ENCODE measurements at places on chromosomes 16 and 17. TPM values are rescaled to one million over a fixed set of nuclear protein-coding genes. Genes with fewer than 3 reads are reported as not detected.
A peak's percentile ranks its signal among the peaks of the same experiment; 100 is the strongest.

HID1 gene
- 0.37 TPM for total RNA-seq

ZPBP2 gene
- not detected for total RNA-seq

DNA sequence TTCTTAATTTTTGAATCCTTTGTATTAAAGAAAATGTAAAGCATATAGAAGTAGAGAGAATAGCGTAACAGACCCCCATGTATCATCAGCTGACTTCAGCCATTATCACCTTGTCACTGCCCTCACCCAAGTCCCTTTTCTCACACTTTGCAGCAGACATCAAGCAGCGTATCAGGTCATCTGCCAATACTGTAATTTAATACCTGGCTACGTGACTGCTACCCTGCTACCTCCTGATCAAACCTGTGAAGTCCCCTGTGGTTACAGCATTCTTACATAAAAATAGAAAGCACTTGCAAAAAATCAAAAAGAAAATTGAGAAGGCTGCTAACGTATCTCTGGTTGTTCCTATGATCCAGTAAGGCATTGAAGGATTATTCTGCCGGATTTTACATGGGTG is 96.4 kb downstream of the PLCG2 start:
- no peaks in the 10 kb centered on the region for H3K27me3 ChIP-seq
- no peak overlapping the region for H3K4me3 ChIP-seq
- DNase-seq, result no peak
- H3K27ac ChIP-seq, result no peak overlapping the region

GRCh38 chr17:4136373-4136772 is 6.5 kb downstream of the ZZEF1 start:
- no peak overlapping the region for H3K4me3 ChIP-seq
- peaks cover 14% of the 10 kb centered on the region for H3K36me3 ChIP-seq
- no peak for DNase-seq
- no peaks in the 10 kb centered on the region for H3K27me3 ChIP-seq
- H3K4me1 ChIP-seq, result peaks cover 26% of the 10 kb centered on the region

DNA sequence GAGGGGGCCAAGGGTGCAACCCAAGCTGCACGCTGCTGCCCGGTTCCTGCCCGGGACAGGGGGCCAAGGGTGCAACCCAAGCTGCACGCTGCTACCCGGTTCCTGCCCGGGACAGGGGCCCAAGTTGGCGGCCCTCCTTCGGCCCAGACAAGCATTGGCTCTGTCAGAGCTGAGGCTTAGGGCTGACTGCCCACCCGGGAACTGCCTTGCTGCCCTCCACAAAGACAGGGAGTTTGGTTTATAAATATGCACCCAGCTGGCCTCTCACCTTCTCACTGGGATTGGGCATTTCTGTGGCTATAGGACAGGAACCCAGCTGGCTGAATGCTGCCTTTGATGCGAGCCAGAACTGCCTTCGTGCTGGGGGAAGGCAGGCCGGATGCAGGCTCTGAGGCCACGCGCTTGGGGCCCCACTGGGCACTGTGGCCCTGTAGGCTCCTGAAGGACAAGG is 105.7 kb downstream of the IRX5 start:
- no peak overlapping the region for H3K27ac ChIP-seq
- H3K36me3 ChIP-seq, result no peaks in the 10 kb centered on the region
- H3K27me3 ChIP-seq, result no peaks in the 10 kb centered on the region
- H3K4me1 ChIP-seq, result no peaks in the 10 kb centered on the region

GRCh38 chr16:88460496-88461330 is 7.6 kb downstream of the ZFPM1 start:
- H3K36me3 ChIP-seq, result no peaks in the 10 kb centered on the region
- peaks cover 23% of the 10 kb centered on the region for H3K4me1 ChIP-seq
- DNase-seq, result no peak
- no peak overlapping the region for H3K4me3 ChIP-seq
- H3K27me3 ChIP-seq, result no peaks in the 10 kb centered on the region

DNA sequence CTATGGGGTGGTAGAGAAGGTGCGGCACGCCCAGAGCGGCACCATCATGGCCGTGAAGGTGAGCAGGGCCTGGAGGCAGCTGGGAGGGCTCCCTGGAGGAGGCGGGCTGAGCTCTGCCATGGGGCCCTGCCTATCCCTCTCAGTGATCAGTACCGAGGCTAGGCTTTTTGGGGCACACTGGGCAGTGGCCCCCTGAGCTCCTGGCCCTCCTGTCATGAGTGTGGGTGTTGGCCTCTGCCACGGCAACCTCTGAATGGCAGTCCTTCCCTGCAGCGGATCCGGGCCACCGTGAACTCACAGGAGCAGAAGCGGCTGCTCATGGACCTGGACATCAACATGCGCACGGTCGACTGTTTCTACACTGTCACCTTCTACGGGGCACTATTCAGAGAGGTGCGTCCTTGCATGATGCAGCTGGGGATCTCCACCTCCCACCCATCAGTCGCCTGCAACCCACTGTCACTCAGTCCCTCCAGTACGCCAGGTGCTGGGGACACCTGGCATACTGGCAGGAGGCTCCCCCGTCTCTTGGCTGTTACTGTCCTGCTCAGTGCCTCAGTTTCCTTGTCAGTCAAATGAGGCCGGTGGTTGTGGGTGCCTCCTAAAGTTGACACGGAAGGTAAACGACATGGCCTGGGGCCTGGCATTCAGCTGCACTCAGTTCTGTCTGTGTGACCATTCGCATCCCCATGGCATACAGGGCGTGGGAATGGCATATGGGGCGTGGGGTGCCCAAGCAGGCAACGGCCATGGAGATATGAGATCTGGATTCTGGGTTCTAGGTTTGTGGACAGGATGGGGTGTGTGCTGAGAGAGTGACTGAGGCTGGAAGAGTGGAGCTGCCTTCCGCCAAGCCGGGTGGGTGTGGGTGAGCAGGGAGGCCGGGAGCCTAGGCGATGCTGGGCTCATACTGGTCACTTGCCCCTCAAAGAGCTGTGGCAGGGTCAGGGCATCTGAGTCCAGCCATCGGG is 16.4 kb downstream of the MAP2K3 start:
- H3K4me3 ChIP-seq, result no peak overlapping the region
- H3K27me3 ChIP-seq, result no peaks in the 10 kb centered on the region
- DNase-seq, result no peak
- H3K36me3 ChIP-seq, result peaks cover 62% of the 10 kb centered on the region
- H3K27ac ChIP-seq, result no peak overlapping the region
- H3K4me1 ChIP-seq, result no peaks in the 10 kb centered on the region

DNA sequence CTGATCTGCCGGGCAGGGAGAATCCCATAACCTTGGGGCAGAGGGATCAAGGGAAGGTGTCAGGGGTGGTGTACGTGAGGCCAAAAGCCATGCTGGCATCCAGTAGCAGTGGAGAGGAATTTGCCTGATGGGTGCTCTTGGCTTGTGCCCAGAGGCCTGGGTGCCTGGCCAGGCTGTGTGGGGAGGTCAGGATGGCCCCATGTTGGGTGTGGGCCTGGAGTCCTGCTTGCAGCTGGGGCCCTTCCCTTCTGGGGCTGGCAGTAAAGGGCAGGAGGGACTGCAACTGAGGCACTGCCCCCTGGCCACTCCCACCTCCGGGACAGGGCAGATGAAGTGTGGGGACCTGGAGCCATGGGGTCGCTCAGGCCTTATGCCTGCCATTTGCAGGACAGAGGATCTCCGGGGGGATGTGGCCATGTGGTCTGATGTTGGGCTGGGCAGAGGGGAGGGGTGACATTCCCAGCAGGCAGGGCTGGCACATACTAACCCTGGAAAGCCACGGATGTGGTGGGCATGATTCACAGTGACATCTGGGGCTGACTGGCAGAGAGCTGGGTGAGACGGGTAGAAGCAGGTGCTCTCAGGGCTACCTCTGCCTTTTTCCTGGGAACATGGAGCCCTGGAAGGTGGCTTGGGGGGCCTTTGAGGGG is 3.5 kb downstream of the FMNL1 start:
- H3K36me3 ChIP-seq, result peaks cover 65% of the 10 kb centered on the region
- H3K27me3 ChIP-seq, result no peaks in the 10 kb centered on the region
- H3K4me1 ChIP-seq, result peaks cover 57% of the 10 kb centered on the region
- H3K27ac ChIP-seq, result peak overlapping the region; percentile 97

Measured in activated T-helper 2 cell treated with anti-CD3 and anti-CD28 coated beads, Interferon-gamma antibody, Interleukin-2, Interleukin-4, amounts not matched to agents 10 μg/mL and 5 μg/mL and 100 μg/mL, durations not matched to agents 14 hours and 24 hours and 36 hours (primary cell).